ENCODE measurements at places on chromosomes 3 and 15.

DNA sequence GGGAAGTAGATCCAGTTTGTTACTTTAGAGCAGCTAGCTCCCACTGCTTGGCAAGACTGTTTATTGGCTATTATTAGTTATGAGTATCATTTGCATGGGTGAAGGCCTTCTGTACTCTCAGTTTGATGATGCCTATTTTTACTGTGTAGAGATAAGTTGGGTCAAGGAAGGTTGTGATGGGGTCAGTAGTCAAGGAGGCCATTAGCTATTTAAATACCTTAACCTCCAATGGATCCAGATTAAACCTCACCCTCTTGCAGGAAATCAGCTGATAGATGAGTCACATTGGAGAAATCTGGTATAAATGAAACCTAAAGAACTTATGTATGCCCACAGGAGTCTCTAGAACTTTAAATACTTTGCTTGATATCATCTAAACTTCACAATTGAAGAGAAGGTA lies 45.0 kb downstream of the THBS1 start:
- no peak for DNase-seq

DNA sequence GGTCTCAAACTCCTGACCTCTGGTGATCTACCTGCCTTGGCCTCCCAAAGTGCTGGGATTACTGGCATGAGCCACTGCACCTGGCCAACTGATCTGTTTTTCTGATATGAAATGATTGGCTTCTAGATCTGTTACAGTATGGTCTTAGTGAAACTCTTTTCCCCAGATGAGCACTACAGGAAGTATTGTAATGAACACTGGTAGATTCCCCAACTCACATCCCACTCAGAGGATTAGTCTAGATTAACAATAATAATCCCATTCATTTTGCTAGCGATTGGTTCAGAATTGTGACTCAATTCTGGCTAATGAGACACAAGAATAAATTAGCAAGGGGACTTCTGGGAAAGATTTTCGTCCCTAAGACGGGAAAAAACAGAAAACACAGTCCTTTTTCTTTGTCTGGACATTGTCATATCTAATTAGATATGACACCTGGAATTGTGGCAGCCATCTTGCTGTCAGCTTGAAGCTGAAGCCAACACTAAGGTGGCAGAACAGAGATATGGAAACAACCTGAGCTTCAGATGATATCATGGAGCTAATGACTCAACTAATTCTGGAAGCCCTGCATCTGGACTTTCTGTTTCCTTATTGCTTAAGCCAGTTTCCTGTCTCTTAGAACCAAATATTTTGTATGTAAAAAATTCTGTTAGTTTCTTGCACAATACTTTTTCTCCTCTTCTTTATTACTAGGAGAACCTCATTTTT lies 17.4 kb upstream of the NPTN start:
- no peak for DNase-seq

DNA sequence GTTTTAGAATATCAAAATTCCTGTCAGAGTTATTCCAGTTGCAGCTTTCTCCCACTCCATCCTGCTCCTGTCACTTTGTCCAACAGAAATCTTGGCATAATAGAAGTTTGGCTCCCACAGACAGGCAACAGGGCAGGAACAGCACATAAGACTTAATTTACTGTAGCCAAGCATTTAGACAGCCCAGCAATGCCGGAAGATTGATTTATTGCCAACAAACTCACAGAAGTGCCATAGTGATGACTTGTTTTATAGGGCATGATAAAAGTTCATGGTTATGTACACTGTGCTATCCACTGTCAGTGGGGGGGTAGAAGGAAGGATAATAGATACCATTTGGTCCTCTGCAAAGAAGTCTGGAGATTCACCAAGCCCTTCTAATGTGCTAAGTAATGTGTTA lies 98.3 kb upstream of the CBLB start:
- DNase-seq = no peak

DNA sequence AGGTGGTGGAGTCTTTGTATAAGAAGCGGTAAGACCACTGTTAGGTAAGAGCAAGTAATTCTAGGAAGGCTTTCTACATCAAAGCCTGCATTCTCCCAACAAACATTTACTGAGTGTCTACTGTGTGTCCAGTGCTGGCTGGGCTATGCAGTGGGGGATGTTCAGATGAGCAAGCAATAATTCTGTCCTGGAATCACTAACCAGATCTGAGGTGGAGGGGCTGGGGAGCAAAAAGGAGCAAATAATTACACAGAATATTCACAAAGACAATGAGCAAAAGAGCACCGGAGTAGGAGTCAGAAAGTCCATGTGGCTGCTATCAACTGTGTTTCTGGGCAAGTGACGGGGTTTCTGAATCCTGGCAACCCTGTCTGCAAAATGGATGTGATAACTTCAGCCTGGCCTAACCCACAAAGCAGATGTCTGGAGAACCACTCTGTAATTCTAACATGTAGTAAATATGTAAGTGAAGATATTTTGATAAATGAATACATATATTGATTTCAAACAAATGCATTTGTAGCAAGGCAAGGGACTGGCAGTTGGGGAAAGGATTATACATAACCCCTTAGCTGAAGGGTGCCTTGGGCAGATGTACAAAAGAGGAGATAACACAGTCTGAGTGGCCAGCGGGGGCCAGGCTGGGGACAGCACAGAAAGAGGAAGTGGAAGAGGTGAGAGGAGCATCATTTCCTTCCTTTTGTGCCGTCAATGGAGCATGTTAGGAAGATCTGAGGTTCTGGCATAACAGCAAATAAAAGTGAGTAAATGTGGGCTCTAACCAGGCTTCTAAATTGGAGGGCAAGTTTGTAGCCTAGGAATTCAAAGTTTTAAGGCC lies 28.8 kb downstream of the CYP8B1 start:
- DNase-seq = no peak

- no peak for DNase-seq
Measured at GRCh38 chr15:58463815-58464650, 32.2 kb downstream of the LIPC start.

DNA sequence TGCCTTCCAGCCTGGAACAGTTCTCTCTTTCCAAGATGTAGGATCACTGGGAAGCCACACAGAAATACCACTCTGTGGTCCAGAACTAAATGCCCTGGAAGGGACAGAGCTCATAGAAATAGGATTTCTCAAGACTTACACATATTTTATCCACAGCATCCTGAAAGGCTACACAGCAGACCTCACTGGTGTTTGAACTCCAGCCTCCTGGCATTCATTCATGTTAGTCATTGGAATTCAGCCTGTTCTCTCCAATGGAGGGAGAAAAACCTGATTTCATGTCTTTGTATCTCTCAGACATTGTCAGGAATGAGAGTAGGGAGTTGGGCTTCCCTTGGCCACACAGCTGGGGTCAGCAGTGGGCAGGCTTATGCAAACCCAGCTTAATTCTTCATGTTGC lies 121.1 kb upstream of the PPP2R3A start:
- DNase-seq = no peak

DNA sequence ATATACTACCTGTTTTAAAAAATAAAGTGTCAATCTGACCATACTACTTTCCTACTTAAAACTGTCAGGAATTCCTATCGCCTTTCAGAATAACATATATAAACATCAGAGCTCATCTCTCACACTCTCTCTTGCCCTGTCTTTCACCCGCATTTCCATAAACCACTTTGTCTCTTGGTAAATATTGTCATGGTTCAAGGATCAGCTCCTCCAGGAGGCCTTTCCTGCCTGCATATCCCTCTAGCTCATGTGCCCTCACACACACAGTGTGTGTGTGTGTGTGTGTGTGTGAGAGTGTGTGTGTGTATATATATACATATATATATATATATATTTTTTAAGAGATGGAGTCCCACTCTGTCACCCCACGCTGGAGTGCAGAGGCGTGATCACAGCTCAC lies 6.7 kb downstream of the SUMF1 start:
- no peak for DNase-seq

- peak; percentile 40 for DNase-seq
Measured at GRCh38 chr15:69853544-69853951, 244.2 kb downstream of the TLE3 start.

DNA sequence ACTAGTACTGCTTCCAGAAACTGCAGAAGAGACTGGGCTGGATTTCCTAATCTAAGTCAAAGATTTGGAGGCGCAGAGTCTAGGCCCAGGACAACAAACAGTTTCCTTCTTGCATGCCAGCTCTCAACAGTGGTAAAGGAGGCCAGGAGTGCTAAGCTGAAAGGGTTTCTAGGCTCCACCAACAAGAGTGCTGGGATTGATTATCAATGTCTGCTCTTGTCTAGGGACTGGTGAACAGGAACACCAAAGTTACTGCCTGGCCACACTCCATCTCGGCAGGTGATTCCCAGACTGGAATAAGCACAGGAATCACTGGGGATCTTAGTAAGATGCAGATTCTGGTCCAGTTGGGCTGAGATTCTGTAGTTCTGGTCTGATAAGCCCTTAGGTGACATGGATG lies 22.8 kb upstream of the FGD5 start:
- DNase-seq = no peak

- DNase-seq = no peak
Measured at GRCh38 chr3:16881896-16882630, 2.7 kb upstream of the PLCL2 start.

GRCh38 chr3:63349583-63350573 lies 71.8 kb downstream of the SYNPR start:
- DNase-seq = peak; percentile 47

DNA sequence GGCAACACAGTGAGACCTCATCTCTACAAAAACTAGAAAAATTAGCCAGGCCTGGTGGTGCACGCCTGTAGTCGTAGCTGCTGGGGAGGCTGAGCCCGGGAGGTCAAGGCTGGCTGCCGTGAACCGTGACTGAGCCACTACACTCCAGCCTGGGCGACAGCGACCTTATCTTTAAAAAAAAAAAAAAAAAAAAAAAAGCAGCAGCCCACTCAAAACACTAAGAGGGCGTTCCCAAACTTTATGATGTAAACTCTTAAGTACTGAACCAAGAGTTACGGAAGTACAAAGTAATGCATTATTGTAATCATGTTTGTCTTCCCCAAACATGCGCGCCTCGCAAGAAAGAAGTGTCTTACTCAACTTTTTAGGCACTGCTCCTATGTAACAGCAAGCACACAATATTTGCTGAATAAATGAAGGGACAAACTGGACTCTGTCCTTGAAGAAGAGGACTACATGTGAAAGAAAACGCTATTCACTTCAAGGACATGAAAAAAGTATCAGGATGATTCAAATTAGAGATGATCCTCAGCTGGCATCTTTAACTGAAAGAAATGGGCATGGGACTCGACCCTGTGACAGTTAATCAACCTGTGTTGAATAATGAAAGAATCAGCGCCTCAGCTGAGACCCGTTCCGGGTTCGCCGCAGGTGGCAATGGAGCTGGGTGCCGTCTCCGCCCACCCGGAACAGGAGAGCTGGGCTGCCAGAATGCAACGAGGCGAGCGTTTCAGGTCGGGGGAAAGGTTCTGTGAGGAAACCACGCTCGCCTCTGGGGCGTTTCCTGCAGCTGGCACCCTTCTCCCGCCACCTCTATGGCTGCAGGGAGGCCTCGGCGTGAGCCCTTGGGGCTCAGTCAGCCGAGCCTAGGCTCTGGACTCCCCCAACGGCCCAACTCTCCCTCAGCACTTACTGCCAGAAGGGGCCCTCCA lies 718 bp downstream of the SPG11 start:
- no peak for DNase-seq

DNA sequence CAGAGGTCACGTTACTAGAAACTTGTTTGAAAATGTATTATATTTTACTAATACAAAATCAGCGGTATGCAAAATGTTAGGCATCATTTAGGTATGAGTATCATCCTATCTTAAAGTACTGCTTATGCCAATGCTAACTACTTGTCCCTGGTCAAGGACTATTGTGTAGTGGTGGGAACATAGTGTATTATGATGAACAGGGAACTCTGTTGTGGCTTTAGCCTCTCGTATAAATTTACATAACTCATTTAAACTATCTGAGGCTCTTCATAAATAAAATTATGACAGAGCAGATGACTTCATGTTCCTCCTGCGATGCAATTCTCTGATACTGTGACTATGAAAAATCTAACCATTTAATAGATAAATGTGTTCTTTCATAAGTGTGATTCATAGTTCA lies 451.9 kb downstream of the NLGN1 start:
- DNase-seq = no peak

DNA sequence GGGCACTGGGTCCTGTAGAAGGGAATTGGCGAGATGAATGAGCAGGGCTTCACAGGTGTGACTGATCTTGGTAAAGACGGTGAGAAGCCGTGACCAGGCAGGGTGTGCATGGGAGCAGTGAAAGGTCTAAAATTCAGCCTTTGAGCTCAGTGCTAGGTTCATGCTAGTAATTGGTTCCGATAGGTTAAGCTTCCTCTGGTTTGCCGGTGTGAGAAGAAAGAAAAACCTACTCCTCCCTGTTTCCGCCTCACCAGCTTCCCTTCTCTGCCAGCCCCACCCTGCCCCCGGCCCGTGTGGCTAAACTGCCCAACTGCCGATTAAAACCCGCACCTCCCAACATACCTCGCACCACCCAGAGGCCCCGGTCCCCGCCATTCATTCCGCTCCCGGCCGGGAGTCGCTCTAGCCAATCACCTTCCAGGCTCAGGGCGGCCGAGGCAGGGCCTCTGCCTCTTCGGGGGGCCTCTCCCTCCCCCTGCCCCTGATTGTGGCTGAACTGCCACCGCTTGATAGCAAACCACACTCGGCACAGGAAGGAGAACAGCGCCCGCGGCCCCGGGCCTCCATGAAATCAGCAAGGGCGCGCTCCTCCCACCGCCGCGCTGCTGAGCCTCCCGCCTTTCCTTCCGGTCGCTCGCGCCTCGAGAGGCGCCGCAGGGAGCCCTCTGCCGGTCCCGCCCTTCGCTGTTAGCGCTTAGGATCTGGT lies 7.3 kb upstream of the NRROS start:
- peak; percentile 93 for DNase-seq

GRCh38 chr15:53520996-53521395 lies 238.5 kb downstream of the WDR72 start:
- peak; percentile 88 for DNase-seq

DNA sequence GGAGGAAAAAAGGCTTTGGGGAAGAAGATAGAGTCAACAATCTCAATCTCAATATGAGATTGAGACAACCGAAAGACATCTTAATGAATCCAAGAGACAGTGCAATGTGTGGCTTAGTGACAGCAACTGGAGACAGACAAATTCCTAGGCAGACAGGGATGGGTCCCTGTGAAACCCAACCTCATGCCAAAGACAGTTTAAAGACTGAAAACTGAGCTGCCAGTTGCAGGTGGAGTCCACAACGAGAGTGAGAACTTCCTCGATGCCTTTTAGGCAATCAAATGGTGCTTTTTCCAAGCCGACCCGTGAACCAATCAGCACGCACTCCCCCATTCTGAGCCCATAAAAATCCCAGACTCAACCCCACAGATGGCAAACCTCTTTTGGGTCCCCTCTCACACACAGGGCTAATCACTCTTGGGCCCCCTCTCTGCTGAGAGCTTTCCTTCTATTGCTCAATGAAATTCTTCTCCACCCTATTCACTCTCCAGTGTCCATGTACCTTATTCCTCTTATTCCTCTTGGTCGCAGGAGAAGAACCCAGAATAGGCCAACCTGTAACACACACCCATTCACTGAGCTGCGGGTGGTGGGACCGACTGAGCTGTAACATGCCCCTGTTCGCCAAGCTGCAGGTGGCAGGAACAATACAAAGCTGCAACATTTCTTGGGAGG lies 34.8 kb downstream of the ZMAT3 start:
- no peak for DNase-seq

DNA sequence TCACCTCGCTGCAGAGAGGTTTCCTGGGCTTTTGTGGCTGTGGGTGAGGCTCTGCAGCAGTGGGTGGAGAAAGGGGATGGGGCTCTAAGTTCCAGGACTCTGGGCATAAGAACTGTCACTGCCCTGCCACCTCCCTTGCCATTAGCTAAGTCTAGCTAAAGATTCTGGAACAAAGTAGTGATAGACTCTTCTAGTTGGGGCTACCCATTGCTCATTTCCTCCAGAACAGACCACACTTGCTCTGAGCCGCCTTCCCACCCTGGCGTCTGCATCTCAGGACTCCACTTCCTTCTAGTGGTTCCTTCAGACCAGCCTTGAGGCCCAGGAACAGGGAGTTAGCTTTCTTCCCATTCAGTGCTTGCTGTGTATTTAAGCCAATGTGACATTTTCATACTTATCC lies 7.5 kb downstream of the ARHGAP31 start:
- DNase-seq = no peak
